Pancreas (tissue), 10 donors: ENCODE measurements at places on chromosomes 3 and 15. TPM values are rescaled to one million over a fixed set of nuclear protein-coding genes. Genes with fewer than 3 reads are reported as not detected.

- DNase-seq: no peak
- H3K36me3 ChIP-seq: no peaks in the 10 kb centered on the region
- no peaks in the 10 kb centered on the region for H3K4me1 ChIP-seq
- H3K4me3 ChIP-seq: no peak overlapping the region
These were observed 525.9 kb upstream of the KCNMB2 start for GRCh38 chr3:178010306-178010705.

- H3K27me3 ChIP-seq: no peaks in the 10 kb centered on the region
- no peak overlapping the region for H3K27ac ChIP-seq
- H3K36me3 ChIP-seq: no peaks in the 10 kb centered on the region
- no peak for DNase-seq
- H3K4me1 ChIP-seq: peaks cover 4% of the 10 kb centered on the region
These were observed 13.1 kb upstream of the CX3CR1 start for GRCh38 chr3:39292961-39293360.

DNA sequence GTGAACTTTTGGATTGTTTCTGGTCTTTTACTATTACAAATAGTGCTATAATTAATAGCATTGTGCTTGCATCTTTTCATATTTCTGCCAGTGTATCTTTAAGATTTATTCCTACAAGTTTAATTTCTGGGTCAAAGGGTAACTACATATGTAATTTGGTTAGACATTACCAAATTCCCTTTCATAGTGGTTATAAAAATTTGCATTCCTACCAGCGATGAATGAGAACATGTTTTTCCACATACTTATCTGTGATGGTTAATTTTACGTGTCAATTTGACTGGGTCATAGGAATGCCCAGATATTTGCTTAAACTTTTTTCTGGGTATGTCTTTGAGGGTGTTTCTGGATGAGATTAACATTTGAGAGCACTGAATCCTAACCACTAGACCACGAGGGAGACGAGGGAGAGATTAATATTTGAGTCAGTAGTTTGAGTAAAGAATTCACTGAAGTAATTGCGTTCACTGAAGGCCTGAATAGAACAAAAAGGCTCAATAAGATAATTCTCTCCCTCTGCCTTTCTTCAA, 132.3 kb upstream of the NEO1 start:
- no peak overlapping the region for H3K27ac ChIP-seq
- no peak for DNase-seq
- no peaks in the 10 kb centered on the region for H3K27me3 ChIP-seq

DNA sequence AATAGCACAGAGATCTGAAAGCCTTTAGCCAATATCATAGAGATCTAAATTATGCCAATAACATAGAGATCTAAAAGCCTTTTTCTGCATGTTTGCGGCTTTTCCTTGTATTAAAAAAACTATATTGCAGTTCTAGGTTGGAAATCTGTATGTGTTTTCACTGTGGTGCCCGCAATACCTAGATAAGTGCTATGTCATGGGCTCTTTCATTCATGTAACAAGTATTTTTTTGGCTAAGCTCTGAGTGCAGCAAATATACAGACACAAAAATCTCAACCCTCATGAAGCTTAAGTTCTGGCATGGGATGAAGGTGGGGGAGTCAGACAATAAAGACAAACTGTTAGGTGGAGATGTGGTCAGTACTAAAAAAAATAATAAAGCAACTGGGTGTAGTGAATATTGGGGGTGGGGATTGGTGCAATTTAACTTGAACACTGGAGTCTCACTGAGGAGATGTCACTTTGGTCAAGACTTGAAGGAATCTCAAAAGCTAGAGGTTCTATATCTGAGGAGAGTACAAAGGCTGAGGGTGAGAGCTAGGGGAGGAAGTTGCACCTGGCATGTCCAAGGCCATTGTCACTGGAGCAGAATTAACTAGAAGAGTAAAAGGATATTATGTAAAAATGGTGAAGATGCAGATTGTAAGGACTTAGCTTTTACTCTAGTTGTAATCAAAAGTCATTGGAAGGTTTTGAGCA, 973 bp downstream of the BUB1B start:
- H3K27me3 ChIP-seq: no peaks in the 10 kb centered on the region
- DNase-seq: no peak
- H3K4me3 ChIP-seq: no peak overlapping the region
- no peaks in the 10 kb centered on the region for H3K36me3 ChIP-seq
- no peak overlapping the region for H3K27ac ChIP-seq

Gene PLS1
- 9.9 TPM for total RNA-seq

Gene EPHB1
- 0.26 TPM for total RNA-seq

Gene HACD3
- total RNA-seq: 12.6 TPM

Gene MME
- 2.1 TPM for total RNA-seq
